ENCODE measurements at places on chromosomes 4 and X.

- no peak for DNase-seq
These were observed 20.4 kb upstream of the GDPD2 start for GRCh38 chrX:70402721-70403120.

DNA sequence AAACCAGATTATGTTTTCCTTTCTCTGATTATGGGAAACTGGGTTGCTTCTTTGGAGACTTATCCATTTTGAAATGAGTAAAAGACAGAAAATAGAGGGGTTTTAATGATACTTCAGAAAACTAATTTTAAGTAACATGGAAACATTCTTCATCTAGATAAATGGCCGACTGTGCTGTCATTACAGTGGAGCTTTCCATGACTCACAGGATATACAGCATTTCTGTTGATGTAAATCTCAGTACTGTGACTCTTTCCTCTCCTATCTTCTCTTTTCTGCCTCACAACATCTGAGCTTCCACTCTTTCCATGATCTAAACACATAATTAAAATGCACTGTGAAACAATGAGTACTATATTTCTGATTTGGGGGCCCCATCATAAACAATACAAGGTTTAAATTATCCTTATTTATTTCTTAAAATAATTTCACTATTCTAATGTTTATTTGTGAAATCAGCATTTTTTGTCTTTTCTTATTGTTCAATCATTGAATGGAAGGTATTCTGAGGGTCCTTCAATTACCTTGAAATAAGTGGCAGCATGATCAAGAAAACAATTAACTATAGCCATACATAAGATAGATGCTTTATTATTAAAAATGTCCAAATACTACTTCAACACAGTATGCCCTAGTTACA lies 19.3 kb downstream of the SEC24D start:
- DNase-seq = no peak

DNA sequence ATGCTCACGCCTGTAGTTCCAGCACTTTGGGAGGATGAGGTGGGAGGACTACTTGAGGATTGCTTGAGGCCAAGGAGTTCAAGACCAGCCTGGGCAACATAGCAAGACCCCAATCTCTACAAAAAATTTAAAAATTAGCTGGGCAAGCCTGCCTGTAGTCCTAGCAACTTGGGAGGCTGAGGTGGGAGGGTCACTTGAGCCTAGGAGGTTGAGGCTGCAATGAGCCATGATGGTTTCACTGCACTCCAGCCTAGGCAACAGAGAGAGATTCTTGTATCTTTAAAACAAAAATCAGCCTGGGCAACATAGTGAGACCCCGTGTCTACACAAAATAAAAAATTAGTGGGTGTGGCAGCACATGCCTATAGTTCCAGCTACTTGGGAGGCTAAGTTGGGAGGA lies 1.9 kb downstream of the ZNF41 start:
- no peak for DNase-seq

DNA sequence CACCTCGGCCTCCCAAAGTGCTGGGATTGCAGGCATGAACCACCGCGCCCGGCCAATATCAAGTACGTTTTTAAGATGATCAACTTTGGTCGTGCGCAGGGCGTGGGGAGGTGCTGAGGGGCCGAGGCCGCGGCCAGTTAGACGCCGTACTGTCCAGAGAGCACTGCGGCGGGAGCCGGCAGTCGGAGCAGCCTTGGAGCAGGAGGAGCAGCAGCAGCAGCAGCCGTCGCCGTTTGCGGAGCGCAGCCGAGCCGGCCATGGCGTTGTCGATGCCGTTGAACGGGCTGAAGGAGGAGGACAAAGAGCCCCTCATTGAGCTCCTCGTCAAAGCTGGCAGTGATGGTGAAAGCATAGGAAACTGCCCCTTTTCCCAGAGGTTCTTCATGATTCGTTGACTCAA lies 8.5 kb upstream of the USP9X start:
- no peak for DNase-seq

- no peak for DNase-seq
These were observed 120.4 kb downstream of the CT47B1 start for GRCh38 chrX:120755066-120755846.

GRCh38 chr4:145041378-145041777 lies 56.6 kb downstream of the ANAPC10 start:
- DNase-seq = no peak

DNA sequence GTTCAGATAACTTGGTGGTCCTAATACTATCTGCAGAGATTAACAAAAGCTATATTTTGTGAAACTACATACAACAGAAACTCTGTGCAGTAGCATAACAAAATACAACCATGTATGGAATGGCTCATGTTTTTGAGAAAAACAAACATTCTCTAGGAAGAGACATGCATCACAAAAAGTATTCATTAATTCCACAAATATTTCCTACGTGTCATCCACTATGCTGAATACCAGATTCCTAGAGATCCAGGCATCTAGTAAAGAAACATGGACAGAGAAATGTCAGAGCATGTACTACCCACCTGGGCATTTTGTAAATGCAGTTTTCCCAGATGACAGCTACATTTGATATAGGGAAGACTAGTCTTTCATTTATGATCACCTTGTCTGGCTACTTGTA lies 248.1 kb downstream of the OPHN1 start:
- DNase-seq = no peak

DNA sequence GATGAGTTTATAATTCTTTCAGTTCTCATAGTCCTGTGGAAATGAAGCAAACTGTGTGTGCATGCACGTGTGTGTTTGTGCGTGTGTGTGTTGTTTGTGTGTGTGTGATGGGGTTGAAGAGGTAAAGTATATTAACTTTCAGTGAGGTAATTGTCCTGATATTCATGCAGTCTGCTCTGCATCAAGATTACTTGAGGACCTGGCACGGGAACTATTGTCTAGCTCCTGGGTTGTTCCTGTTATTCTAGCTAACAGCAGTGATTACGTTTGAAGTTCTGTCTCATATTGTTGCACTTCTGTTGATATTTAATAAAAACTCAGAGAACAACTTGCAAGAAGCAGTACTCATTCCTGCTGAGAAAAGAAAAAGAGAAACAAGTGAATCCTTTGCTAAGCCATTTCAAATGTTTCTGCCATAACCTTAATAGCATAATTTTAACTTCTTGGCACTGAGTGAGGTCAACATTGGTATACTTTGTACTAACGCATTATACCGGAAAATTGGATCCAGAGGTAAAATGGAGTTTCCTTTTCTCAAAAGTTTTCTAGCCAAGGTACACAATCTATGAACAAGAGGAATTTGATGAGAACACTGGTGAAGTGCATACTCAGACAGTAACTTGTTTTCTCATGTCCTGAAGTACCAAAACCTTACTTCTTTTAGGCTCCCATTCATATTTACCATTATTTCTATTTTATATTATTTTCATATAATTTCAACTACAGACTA lies 113.2 kb downstream of the SPCS3 start:
- no peak for DNase-seq

DNA sequence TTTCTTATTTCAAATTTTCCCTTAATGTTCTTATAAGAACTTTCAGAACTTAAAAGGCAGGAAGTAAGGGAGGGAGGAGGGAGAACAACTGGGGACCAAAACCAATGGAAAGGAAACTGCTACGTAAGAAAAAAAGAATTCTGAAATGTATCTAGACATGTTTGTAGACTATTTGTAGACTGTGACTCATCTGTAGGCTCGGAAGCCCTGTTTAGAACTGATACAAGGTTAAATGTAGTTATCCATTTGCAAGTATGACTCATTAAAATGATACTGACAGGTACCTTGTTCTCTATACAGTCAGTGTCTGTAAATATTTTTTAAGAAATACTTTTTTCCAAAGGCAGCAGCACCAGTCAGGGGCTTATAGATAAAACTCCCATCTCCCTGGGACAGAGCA lies 202.0 kb downstream of the DHX15 start:
- DNase-seq = no peak

GRCh38 chr4:173426064-173426463 lies 27.1 kb upstream of the SCRG1 start:
- DNase-seq = no peak

DNA sequence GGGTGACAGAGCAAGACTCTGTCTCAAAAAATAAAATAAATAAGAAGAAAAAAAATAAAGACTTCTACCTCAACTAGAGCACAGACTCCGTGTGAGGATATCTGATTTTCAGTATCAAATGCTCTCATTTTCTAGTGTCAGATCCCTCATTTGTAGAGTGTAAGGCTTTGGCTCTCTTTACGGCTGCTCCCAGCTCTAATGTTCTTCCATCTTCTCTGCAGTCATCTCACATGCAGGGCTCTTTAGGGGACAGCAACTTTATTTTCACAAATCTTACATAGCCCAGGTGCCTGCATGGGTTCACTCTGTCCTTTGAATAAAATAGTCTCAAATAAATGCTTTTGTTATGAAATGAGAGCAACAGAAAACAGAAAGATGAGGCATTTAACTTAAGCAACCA lies 19.2 kb upstream of the RHOH start:
- DNase-seq = no peak

DNA sequence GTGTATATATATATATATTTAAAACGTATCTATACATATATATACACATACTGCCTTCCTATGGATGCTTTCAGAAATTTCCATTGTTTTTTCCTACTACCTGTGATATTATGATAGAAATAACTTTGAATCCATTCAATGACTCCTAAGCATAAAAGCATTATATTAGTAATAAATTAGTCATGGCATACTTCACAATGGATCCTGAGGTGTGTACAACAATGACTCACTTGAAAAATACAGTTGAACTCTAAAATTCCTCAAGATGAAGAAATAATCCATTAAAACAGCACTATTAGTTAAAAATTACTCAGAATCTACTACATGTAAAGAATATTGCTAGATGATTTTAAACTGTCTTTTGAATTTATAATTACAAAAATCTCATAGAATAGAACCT lies 201.1 kb downstream of the STPG2 start:
- DNase-seq = no peak

GRCh38 chr4:168408620-168409019 lies 71.7 kb downstream of the DDX60L start:
- no peak for DNase-seq

DNA sequence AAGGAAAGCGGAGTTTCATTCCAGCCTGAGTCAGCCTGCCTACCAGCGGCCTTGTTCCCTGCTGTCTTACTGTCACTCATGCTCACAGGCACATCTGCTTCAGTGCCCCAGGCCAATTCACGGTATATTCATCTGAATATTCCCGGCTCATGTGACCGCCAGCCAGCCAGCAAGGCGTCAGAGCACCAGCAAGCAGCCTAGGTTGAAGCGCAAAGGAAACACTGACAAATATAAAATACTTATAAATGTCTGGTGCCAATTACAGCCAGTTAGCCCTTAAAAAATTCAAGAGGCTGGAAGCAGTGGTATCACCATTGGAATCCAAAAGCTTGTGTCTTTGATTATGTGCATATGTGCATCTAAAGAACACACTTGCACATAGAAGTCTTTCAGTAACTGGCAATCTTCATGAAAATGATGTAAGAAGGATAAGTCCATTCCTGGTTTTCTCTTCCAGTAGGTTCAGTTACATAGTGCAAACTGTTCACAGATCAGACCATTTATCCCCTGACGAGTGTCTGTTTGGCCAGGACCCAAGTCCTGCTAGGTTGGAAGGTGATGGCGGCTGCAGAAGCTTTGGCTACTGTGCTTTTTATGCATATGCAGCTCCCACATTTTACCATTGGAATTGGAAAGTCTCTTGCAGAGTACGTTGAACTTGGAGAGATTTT lies 61.3 kb downstream of the LUZP4 start:
- no peak for DNase-seq

Measured in stimulated activated CD4-positive, alpha-beta T cell treated with anti-CD3 and anti-CD28 coated beads, Interleukin-2, amount 100 ng/mL, for 24 hours (primary cell).